ENCODE measurements at places on chromosomes 5 and 9.

- no peak for DNase-seq
Observed at GRCh38 chr9:125103770-125104460, 39.4 kb downstream of the SCAI start.

- DNase-seq: no peak
Observed at GRCh38 chr5:151159649-151160373, 2.2 kb upstream of the ANXA6 start.

DNA sequence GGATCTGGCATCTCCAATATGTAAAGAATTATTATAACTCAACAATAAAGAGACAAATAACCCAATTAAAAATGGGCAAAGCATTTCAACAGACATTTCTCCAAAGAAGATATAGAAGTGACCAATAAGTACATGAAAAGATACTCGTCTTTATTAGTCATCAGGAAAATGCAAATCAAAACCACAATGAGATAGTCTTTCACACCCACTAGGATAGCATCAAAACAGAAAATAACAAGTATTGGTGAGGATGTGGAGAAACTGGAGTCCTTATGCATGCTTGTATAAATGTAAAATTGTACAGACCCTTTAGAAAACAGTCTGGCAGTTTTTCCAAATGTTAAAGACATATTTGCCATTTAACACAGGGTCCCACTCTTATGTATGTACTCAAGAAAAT, 39.1 kb upstream of the ITGA1 start:
- DNase-seq: no peak

- no peak for DNase-seq
Observed at GRCh38 chr9:89888233-89888632, 283.4 kb downstream of the GADD45G start.

DNA sequence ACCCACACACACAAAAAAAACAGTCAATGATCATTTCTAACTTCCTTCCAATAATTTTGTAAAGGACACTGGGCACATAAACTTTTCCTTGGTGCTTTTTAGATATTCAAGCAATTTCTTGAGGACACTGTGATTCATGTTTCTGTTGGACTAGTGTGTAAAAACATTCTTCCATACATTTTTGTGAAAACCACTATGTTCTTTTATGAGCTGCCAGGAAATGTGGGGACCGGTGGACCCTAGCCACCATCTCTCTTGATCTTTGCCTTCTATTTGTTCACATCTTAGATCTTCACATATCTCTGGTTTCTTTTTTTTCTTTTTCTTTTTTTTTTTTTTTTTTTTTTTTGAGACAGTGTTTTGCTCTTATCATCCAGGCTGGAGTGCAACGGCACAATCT, 287.4 kb downstream of the GLIS3 start:
- DNase-seq: peak; percentile 76

GRCh38 chr9:94865582-94866452, 139.3 kb downstream of the AOPEP start:
- DNase-seq: peak; percentile 25

Data from fibroblast of skin of back (primary cell).